ENCODE measurements at places on chromosomes 2 and 18.
A peak's percentile ranks its signal among the peaks of the same experiment; 100 is the strongest.

GRCh38 chr2:146461068-146461467 is 1383.8 kb upstream of the ACVR2A start:
- DNase-seq, result no peak

- DNase-seq, result no peak
Measured at GRCh38 chr2:54995553-54995952, 54.7 kb downstream of the RTN4 start.

DNA sequence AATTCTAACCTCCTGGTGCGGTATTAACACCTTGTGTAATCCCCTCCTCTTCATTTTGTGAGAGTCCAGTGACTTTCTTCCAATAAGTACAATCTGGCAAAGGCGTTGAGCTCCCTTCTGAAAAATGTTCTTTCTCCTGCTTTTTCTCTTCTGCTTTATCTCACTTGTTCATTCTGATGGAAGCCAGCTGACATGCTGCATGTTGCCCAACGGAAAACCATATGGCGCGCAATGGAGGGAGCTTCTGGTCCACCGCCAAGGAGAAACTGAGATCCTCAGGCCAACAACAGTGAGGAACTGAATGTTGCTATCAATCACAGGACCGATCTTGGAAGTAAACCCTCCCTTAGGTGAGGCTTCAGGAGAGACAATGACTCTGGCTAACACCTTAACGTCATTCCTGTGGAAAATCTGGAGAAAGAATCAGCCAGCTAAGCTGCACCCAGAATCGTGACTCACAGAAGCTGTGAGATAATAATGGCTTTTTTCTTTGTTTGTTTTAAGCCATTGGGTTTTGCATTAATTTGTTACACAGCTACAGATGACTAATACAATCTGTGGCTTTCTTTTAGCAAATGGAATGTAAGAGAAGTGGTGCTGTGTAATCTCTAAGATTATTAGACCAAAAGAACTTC is 1323.9 kb upstream of the DDX18 start:
- DNase-seq, result no peak

DNA sequence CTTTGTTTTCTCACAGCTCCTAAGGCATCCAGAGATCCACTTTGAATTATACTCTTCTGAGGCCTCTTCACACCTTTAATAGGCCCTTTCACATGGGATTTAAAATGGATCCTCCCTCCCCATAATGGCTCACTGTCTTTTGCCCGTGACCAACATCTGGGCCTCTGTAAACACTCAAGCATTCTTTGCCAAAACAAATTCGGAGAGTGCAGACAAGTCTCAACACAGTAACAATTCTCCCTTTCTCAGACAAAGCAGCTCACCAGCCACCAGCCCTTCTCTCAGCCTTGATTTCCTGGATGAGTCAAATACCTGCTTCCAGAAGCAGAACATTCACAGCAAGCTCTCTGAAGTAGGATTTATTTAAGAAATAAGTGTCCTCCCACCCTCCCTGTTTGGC is 14.0 kb upstream of the IMP4 start:
- DNase-seq, result no peak

- no peak for DNase-seq
Measured at GRCh38 chr2:175575346-175576258, 394.1 kb upstream of the ATP5MC3 start.

- DNase-seq, result no peak
Measured at GRCh38 chr2:208798698-208799097, 392.1 kb downstream of the PTH2R start.

GRCh38 chr2:38174131-38174530 is 98.2 kb upstream of the CYP1B1 start:
- DNase-seq, result no peak

- DNase-seq, result no peak
Measured at GRCh38 chr2:15941871-15942710, 1.7 kb downstream of the MYCN start.

DNA sequence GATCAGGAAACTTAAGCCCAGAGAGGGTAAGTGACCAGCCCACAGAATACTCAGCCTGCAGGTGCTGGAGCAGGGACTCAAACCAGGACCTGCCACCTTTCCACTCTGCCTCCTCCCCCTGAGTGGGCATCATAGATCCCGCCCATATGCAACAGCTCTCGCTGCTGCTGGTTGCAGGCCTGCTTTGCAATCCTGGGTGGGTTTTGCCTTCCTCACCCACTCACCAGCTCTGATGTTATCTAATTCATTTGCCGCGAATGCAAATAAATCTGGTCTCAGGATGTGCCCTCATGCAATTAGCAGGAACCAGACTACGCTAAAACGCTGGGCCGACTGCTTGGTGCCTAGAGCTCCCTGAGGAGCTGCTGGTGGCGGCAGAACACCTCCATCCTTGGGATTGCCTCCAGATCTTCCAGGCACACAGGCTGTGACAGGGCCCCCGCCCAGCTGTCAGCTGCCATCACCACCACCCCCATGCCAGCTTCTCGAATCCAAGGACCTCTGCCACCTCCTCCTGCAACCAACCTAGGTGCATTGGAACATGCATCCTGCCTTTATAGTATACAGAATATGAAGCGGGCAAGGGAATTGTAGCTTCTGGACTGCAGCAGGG is 28.8 kb downstream of the CNGA3 start:
- no peak for DNase-seq

DNA sequence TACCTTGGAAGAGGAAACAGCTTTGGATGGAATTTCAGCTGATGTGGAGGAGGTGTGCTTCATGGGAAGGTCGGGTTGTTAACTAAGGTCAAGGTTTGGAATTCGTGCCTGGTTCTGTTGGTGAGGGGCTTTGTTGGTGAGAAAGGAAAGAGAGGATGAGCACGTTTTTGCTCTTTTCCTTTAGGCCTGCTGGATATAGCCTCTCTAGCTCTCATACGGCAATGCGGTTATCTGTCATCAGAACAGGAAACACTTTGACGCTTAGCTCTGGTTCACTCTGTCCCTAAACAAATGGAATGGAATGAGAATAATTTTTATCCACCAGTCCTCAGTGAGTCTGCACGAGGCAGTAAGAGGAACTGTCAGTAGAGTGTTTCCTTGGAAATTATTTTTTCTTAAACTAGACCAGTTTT is 169.7 kb upstream of the NOSTRIN start:
- DNase-seq, result no peak

DNA sequence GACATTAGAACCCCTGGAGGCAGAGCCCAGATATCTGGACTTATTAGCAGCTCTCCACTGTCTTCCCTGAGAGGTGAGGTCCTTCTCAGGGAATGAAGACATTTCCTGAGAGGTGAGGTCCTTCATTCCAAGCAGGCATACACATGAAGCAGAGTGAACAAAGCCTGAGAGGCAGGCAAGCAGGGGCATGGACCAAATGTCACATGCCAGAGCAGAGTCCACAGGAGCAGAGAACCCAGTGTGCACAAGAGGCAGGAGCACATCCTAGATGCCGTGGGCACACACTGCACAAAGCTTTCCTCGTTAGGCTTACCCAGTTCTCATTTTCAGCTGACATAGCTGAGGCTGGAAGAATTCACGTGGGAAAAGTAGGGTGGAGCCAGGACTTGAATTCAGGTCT is 759.9 kb upstream of the HS6ST1 start:
- DNase-seq, result no peak

- DNase-seq, result no peak
Measured at GRCh38 chr2:26692897-26693849, 651 bp downstream of the KCNK3 start.

DNA sequence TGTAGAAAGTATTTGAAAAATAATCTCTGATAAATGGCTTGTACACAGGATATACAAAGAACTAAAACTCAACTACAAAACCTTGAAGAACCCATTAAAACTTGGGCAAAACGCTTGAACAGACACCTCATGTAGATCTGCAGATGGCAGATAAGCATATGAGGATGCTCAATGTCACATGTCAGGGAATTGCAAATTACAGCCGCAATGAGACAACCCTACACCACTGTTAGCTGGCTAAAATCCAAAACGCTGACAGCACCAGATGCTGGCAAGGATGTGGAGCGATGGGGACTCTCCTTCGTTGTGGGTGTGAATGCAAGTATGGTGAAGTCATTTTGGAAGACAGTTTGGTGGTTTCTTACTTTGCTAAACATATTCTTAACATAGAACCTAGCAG is 53.7 kb downstream of the SNTG2 start:
- DNase-seq, result no peak

DNA sequence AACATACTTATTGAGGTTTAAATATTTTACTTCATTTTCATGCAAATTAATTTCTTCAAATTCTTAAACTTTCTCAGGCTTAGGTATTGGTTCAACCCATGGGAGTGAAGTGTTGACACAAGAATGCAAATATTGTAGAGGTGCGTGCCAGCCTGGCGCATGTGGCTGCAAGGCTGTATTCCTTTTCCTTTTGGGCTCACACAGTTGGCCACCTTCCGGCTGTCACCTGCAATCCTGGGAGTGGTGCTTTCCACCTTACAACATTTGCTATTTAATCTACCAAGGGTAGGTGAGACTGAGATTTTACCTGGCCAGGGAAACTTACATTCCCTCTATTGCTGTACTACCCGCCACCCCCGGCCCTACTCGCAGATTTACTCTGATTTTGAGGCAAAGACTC is 141.1 kb downstream of the DCC start:
- DNase-seq, result peak; percentile 10

DNA sequence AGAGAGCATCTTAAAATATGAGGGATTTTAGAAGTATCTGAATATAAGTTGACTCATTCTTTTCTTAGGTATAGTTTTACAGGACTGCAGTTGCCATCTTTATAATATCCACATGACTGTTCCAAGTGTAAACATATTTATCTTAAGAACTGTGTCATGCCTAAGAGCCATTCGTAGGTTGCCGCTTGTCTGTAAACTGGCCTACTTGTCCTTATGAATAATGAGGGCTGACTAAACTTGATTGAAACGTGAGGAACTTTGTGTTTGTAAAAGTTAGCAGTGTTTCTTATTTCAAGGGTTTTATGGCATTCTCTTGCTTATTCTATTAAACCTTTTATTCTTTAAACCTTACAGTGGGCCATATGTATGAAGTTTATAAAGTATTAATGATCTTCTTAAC is 99.6 kb downstream of the MAP3K20 start:
- DNase-seq, result no peak

DNA sequence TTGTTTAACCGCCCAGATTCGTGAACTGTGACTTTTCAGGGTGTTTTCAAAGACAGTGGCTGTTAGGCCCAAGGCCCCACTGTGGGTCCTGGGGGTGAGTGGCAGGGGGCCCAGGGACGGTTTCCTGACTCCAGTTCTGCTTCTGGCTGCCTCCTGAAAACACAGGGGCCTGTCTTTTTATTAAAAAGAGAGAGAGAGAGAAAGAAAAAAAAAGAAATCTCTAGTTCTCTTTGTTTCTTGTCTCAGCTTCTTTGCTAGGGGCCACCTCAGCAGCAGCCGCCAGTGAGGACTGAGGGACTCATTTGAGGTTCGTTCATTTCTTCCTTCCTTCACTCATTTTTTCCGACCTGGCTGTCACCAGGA is 15.4 kb upstream of the E2F6 start:
- DNase-seq, result no peak

GRCh38 chr2:31402388-31402787 is 12.2 kb downstream of the XDH start:
- no peak for DNase-seq

GRCh38 chr2:32806857-32807256 is 139.9 kb upstream of the LTBP1 start:
- DNase-seq, result no peak

DNA sequence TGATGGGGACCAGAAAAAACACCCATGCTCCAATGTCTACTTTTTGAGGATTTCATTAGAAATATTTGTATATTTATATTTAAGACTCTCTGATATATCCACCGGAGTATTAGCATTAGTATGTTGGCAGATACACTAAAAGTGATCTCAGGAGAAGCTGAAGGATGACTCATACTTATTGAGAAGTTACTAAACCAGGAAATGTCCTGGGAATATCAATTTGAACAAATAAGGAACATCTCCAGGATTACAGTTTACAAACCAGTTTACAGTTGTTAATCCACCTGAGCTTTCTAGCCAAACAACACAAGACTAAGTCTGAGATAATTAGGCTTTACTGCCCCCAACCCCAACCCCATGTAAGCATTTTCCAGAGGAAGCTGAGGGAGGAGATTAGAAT is 16.1 kb upstream of the DPP4 start:
- DNase-seq, result no peak

GRCh38 chr2:127763776-127764175 is 47.2 kb downstream of the WDR33 start:
- DNase-seq, result no peak

GRCh38 chr2:73902284-73902683 is 9.5 kb downstream of the ACTG2 start:
- DNase-seq, result no peak

DNA sequence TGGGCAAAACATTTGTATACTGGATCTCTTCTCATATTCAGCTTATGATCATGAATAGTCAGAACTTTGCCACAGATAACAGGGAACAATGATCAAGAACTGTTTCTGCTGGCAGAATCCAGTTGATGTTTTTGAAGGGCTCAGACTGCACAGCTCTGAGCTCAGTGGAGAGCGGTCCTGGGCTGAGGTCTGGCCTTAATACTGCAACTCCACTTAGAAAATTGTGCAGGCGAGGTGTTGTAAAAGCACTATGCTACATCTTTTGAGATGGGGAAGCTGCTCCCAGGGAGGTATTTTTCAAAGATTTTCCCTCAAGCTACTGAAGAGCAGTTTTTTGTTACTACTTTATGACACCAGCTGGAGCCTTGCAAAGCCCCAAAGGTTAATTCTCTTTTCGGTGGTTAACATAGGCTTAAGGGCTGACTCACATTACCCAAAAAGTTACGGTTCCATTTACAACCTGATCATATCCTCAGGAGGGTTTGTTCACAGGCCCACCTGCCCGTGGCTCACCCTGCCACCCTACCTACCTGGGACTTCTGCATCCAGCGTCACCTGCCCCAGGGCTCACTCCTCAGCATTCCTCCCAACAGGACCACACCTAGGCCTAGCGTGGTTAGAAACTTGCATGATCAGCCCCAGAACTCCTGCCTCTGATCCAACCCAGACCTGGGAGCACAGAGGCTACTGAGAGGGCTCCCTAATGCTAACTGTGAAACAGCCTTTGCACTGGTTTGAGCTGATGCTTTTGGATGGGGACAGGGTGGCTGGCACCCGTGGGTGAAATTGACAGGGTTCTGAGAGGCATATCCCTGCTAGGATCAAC is 114.4 kb downstream of the NCK2 start:
- DNase-seq, result no peak

DNA sequence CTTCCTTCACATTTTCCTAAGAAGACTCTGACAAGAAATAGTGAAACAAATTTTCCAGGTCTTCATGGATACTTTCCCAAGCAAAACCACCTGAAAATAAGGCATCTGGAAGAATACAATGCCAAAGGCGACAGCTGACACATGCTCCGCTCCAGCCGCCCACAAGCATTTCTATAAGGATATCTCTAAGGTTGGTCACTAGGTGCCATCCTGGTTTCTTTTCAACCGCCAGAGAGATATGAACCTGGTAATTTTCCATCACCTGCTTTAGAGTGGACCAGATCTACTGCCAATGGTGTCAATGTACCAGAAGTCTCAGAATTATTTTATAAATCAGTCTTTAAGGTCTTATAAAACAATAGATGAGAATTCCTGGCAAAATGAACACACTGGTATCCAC is 97.2 kb downstream of the GAREM1 start:
- DNase-seq, result no peak
